Stimulated activated naive CD4-positive, alpha-beta T cell treated with Interleukin-2 at 50 U/mL for 16 hours (primary cell): ENCODE measurements at places on chromosomes 3 and 15.

DNA sequence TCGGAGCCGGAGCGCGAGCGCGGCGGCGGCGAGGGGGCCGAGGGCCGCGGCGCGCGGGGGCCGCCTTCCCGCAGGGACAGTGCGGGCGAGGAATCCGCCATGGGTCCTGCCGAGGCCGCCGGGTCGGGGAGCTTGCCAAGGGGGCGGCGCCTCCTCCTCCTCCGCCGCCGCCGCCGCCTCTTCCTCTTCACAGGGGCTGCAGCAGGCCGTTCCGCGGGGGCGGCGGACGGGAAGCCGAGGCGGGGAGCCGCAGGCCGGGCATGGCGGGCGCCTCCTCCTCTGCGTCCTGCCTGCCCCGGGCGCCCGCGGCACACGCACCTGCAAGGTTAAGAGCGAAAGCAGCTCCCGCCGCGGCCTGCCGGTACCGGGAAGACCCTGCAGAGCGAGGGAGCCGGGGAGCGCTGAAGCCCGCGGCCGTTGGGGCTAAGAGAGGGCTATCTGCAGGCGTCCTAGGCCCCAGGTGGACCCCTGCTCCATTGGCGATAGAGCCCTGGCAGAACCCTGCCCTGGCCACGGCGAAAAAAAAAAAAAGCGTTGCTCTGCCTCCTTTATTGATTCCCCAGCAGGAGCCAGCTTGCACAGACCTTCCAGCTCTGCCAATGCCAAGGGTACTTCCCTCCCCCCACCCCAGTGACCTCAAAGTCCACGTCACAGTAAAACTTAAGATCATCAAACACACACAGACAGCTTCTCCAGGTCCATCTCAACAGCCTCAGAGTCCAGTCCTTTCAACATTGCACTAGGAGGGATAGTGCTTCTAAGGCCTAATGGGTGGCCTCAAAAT is at the start of gene LYSMD2:
LYSMD2 (minus strand) TSS at position 134 of the 784 bp plus-strand sequence; CDS start at position 101, 33 bp downstream.
- DNase-seq = peak; percentile 61

DNA sequence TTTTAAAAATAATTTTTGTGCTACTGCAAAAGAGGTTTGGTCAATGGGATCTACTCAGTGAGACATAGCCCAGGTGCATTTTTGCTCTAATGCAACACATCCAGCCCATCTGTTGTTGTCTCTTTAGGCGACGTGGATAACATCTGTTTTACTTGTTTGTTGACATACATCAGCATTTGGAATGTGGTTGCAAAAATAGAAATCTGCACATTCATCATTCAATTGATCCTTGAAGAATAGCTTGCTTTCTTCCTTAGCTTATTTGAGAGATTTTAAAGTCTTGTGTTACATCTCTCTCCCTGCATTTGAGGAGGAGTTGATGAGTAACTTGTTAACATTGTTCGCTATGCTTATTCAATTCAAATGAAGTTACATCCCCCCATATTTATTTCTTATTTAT is 1202.3 kb downstream of the NSUN3 start:
- DNase-seq = no peak

- DNase-seq = no peak
Observed at GRCh38 chr3:195087328-195087727, 183.6 kb downstream of the XXYLT1 start.

GRCh38 chr3:8938021-8938420 is 25.3 kb downstream of the RAD18 start:
- DNase-seq = no peak

GRCh38 chr3:178306432-178307115 is 229.7 kb upstream of the KCNMB2 start:
- DNase-seq = no peak

GRCh38 chr3:141914311-141914710 is 37.9 kb downstream of the ATP1B3 start:
- DNase-seq = no peak

GRCh38 chr3:113441051-113441770 is at the start of gene CFAP44:
Gene CFAP44 (minus strand): TSS chr3:113441493. CDS start chr3:113433664, 7,829 bp downstream.
- peak; percentile 1 for DNase-seq

DNA sequence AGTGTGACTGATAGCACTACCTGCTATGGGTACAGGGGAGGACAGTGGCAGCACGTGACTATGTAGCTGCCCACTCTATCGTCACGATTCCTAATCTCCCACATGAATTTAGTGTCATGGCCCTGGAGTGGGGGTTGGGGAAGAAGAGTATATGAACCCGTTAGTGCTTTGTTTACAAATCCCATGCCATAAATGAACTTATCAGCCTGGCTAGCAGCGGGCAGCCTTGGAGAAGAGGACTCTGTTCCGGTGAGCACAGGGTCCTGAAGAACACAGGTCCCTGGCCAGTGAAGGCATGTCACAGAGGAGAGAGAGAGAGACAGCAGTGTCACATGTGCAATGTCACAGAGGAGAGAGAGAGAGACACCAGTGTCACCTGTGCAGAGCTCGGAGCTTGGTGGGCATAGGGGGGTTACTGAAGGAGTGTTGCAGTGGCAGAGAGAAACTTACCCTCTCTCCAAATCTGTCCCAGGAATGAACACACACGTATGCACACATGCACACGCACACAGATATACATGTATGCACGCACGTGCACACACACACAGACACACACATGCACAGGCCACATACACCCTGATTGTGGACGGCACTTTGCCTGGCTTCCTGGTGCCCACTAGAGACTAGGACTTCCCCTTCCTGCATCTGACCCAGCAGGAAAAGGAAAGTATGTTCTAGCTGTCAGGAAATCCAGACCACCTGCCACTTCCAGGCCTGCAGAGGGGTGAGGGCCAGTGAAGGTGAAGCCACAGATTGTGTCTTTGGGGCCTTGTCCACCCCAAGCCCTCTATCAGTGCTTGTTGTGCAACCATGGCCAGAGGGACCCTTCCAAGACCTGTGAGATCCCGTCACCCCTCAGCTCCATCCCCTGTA is 26.3 kb downstream of the ITGA11 start:
- no peak for DNase-seq

DNA sequence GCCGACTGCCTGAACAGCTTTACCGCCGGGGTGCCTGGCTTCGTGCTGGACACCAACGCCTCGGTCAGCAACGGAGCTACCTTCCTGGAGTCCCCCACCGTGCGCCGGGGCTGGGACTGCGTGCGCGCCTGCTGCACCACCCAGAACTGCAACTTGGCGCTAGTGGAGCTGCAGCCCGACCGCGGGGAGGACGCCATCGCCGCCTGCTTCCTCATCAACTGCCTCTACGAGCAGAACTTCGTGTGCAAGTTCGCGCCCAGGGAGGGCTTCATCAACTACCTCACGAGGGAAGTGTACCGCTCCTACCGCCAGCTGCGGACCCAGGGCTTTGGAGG is 815 bp downstream of the SPINT1 start:
- peak; percentile 18 for DNase-seq

DNA sequence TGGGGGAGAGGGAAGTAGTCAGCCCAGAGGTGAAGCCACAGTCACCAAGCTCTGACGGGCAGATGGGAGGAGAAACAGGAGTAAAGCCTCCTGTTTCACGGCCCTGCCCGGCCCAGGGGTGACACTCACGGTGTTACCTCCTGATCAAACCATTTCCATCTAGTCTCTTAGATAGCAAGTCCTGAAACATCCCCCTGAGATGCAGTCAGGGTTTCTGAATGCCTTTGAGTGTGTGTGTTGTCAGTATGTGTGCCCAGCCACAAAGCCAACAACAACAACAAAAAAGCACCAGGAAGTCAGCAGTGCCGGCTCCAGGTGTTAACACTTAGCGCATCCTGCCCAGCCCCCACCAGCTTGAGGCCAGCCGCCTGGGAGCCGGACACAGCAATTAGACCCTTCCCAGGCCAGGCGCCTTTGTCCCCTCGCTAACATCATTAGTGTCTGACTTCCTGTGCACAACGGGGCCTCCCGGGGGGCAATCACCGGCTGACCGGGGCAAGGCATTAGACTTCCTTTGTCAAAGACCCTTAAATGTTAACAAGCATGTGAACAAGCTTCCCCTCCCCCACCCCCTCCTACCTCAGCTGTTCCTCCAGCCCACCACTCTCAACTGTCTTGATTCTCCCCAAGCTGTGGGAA is 34.5 kb downstream of the IL17RD start:
- no peak for DNase-seq

DNA sequence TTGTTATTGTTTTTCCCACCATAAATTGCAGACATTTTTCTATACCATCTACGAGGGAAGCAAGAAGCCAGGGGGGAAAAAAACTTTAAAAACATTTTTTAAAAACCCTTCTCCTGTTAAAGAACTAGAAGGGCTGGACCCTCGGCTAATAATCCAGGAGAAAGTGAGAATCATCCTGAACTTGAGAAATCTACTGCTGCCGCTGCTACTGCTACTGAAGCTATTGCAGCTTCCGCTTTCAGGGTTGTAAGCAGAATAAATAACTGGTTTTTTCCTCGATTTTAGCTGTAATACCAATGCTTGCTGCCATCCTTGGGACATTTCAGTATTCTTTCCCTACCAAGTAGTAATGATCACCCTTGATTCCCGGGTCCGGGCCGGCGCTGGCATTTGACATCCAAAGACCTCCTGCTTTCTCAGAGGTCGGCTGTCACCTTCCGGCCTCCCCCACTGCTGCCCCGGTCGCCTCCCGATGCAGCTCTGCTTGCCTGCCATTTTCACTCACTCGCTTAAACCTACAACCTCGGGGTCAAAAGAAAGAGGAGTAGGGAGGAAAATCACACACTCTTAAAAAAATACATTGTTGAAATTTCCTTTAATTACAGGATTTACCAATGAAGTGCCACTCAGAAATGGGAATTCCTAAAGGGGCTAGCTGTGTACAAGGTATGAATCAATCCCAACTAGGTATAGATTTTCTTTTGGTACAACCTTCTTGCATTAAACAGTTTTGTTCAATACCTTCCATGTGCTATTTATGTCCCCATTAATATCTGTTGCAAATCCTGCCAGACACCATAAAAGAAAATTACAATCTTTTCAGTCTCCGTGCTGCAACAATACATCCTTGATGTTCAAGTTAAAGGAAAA is 674 bp upstream of the MECOM start:
- DNase-seq = no peak

DNA sequence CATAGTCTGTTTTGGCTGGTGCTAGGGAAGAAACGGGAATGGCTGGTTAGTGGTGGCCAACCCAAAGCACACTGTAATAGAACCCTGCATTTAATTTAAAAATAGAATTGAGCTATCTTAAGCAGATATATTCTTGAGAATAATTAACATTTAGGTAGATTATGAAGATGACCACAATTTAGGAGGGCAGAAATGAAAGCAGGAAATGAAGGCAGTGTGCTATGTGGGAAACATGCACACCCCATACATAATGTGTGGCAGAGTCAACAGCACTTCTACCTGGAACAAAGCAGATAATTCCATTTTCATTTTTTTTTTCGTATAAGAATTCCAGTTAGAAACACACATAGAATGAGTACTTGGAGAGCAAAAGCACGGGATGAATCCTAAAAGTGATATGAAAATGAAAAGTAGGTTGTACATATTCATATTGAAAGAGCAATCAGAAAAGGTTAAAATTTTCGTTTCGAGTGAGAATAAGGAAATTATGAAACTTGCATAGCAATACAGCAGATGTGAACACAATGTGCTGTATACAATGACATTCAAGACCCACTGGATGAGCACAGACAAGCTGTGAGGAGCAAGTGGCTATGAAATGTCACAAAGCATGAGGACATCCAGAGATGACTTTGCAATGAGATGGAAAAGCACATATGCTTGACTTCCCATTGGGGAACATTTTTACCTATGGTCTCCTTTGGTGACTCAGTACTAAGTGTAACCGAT is 102.6 kb downstream of the TFG start:
- DNase-seq = no peak

- no peak for DNase-seq
Observed at GRCh38 chr3:134623615-134624245, 27.1 kb downstream of the KY start.

DNA sequence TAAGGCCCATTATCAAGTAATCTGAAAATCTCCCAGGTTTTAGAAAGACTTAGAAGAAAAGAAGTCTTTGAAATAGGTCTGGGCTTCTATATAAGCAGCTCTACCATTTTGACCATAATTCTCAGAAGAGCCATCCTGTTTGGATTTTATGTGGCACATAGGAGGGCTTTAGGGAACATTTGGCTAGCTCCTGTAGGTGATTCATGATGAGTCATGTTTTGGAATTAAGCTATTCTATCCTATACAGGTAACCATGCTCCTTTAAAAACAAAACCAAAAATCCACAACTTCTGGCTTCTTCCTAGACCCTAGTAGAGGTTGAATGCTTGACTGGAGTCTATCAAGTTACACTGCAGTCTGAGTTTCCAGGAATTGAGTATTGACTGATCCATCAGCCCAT is 8.9 kb downstream of the SST start:
- no peak for DNase-seq

DNA sequence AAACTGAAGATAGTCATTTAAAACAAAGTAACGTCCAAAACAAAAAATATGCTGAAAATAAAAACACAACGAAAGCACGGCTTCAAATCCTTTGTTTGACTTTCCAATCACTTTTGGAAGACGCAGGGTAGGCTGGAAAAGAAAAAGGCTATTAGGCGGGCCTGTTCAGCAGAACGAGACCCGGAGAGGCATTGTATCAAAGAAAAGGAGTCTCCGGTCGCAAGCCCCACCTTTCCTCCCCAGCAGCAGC is 691 bp downstream of the SENP7 start:
- no peak for DNase-seq

- no peak for DNase-seq
Observed at GRCh38 chr3:124557433-124558232, 172.6 kb upstream of the UMPS start.

DNA sequence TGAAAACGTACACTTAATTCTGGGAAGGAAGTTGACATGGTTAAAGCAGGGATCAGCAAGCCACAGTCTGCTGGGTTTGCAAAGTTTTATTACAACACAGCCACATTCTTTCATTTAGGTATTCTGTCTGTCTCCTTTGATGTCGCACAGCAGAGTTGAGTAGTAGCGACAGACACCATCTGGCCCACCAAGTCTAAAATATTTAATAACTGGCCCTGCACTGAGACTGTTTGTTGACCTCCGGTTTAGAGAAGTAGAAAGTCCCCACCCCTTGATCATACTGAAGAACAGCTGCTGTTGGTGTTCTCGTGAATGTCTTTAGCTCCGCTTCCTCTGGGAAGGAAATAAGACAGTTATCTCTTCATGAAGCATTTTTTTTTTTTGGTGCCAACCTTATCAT is 66.2 kb downstream of the MCTP2 start:
- no peak for DNase-seq

DNA sequence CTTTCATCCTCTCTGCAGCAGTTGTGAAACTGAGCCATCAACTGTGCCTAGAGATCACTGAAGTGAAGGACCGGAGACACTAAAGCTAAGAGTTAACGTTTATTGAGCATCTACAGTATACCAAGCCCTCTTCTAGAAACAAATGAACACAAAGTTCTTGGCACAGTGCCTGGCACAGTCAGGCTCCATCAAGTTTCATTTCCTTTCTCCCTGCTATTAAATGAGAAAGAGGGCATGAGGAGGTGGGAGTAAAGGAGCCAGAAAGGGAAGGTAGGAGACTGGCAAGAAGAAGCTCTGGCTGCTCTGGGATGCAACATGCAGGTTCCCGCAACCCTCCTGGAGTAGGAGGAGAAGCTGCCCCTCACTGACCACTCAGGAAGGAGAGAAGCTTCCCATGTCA is 30.6 kb downstream of the CYP19A1 start:
- DNase-seq = no peak

DNA sequence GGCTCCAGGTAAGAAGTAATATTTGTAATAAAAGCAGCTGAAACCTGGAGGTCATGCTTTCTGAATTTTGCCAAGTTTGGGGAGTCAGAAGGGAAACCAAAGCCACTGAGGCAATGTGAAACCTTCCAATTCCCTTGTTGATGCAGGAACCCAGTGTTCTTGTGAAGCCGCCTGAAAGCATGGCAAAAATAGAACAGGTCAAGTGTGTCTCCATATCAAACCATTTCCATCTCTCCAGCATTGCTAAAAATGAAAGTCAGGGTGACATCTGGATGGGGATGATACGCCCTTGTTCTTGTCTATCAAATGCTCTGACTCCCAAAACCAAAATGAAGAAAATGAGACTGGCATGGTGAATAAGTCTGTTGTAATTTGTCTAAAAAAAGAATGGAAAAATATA is 362.5 kb downstream of the VPS13C start:
- DNase-seq = no peak
